ENCODE measurements at places on chromosomes 11 and 22.

GRCh38 chr11:2704896-2705606, 5.3 kb upstream of the KCNQ1OT1 start:
- no peak for DNase-seq

- DNase-seq, result no peak
Observed at GRCh38 chr22:39896313-39896996, 2.9 kb upstream of the ENTHD1 start.

GRCh38 chr11:107252429-107253161, 205.0 kb downstream of the CWF19L2 start:
- no peak for DNase-seq

- no peak for DNase-seq
Observed at GRCh38 chr22:30232716-30233218, 13.8 kb downstream of the LIF start.

GRCh38 chr11:132054822-132055221, 684.4 kb downstream of the NTM start:
- no peak for DNase-seq

- no peak for DNase-seq
Observed at GRCh38 chr11:8293171-8293570, 29.5 kb upstream of the LMO1 start.

DNA sequence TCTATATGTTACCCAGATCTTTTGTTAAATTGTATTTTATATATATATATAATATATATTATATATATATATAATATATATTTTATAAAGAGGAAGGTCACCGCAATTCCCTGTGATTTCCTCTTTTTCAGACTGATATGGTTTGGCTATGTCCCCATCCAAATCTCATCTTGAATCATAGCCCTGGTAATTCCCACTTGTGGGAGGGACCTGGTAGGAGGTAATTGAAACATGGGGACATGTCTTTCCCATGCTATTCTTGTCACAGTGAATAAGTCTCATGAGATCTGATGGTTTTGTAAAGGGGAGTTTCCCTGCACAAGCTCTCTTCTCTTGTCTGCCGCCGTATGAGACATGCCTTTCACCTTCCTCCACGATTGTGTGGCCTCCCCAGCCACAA, 157.6 kb downstream of the RAB38 start:
- no peak for DNase-seq

GRCh38 chr11:74701351-74701750, 29.9 kb downstream of the CHRDL2 start:
- DNase-seq, result no peak

DNA sequence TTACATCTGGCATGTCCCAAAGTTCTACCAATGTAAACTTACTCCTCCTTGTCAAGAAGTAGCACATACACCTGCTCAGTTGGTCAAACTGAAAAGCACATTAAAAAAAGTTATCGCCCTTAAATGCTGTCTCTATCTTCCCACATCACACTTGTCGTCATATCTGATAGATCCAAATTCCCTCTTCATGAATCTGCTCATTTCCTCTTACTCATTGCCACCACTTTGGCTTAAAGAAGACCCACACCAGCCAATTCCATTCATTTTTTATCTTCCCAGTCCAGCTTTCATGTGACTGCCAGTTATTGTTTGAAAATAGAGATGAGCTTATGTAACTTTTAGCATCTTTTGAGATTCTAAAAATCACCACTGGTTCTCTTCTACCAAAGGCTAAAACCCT, 305.9 kb upstream of the MTNR1B start:
- no peak for DNase-seq

GRCh38 chr11:85988780-85989179, 80.1 kb downstream of the PICALM start:
- DNase-seq, result no peak

- DNase-seq, result no peak
Observed at GRCh38 chr11:44388828-44389657, 79.1 kb upstream of the ALX4 start.

- DNase-seq, result peak; percentile 48
Observed at GRCh38 chr11:14500181-14500651, 605 bp upstream of the COPB1 start.

GRCh38 chr11:134050541-134051383, 18.1 kb upstream of the JAM3 start:
- DNase-seq, result peak; percentile 88

GRCh38 chr11:118434553-118435289, 1.6 kb upstream of the KMT2A start:
- DNase-seq, result peak; percentile 49

- DNase-seq, result no peak
Observed at GRCh38 chr11:14529321-14529720, 9.1 kb upstream of the PSMA1 start.

DNA sequence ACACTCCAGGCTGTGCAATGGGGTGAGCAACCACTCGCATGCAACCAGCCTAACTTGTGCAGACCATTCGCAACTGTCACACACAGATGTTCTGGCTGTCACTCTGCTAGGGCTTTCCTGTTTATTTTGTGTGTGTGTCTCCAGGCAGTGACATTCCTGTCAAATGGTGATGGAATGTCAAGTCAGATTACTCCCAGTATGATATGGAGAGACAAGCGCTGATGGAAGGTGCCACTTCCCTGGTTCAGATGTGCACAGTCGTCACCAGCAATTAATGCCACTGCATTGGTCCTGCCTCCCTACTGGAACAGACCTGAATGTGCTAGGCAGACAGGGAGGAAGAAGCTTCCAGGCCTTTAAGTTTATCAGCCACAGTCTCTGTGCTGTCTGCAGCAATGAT, 442.4 kb upstream of the ISX start:
- no peak for DNase-seq

DNA sequence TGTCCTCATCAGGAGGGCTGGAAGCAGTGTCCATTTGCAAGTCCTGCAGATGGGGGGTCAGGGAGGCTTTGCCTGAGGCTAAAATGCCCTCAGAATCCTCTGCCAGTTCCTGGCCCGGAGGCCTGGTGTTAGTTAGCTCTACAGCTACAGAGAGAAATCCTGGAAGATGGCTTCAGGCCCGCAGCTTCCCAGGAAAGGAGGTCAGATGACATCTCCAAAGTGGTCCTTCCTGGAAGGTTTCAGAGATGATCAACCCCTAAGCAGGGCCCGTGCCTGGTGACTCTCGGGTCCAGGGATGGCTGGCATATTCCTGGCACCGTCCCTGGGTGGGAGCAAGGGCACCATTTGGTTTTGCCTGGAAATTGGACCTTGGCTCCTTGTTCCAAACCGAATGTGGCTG, 959.1 kb downstream of the BRD1 start:
- no peak for DNase-seq

DNA sequence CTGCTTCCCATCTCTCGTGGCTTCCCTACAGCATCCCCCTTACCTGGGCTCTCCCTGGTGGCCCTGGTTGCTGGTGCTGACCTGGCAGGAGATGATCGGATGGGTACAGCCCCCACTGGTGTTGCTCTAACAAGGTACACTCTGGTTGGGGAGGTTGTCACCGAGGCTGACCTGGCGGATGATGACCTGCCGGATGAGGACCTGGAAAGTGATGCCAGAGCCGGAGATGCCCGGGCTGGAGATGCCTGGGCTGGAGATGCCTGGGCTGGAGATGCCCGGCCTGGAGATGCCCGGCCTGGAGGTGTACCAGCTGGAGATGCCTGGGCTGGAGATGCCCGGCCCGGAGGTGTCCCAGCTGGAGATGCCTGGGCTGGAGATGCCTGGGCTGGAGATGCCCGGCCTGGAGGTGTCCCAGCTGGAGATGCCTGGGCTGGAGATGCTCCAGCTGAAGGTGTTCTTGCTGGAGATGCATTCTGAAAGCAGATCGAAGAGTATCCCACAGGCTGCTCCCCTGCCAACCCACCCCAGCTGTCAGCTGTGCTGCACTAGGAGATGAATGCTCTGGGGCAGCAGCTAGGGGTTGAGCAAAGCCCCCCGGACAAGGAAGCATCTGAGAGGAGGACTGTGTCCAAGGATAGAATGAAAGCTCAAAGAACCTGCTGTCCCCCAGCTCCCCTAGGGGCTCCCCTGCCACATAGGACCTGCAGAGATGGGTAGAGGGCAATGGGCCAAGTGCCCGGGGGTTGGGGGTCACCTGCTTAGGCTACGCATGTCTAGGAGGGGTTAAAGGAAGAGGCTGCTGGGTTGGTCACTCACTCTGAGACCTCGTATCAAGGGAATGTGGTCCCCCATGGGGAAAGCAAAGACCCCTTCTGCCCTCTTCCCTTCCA, 10.6 kb downstream of the TMPRSS13 start:
- no peak for DNase-seq

DNA sequence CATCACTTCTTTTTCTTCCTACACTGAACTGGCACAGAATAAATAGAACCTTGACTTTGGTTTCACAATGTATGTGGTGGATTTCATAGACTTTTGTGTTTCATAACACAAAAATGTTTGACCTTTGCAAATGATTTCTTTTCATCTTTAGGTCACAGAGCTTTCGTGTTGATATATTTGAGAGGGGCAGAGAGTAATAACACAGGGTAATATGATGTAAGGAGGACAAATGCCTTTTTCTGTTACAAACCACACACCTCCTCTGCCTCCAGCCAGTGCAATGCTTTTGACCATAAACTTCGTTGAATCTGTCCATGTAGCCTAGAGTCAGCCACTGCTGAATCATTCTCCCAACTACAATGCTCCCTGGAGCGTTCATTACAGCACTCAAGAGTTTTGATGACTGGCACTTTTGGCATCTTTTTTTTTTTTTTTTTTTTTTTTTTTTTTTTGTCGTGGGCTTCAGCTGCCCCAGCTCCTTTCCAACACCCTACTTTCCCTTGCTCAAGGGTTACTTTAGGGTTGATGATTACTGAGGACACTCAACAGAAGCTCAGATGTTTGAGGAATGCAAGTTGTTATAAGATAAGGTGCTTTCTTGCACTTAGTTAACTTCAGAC, 11.4 kb upstream of the CAT start:
- DNase-seq, result no peak

DNA sequence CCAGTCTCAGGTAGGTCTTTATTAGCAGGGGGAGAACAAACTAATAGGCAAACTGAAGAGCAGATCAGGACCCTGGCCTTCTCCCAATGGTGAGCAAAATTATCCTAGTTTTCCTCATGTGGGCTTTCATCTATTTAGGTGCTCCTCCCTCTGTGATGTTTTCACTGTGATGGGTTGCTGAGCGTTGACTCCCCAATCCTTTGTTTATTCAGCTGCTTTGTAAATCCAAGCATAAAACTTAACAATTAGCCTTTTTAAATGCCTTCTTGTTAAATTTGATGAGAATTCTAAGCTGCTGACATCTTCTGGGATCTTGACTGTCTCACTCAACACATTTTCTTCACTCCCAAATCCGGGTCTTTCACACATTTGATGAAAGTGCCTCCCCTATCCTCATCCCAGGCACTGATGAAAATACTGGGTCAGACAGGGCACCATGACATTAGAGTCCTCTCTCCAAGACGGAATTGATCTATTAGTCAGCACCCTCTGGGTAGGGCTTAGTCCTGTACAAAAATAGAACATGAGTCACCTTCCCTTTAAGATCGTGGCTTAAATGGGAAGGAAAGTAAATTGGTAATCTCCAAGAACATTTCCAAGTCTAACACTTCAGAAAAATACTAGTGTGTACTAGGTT, 199.3 kb upstream of the ISX start:
- DNase-seq, result no peak

DNA sequence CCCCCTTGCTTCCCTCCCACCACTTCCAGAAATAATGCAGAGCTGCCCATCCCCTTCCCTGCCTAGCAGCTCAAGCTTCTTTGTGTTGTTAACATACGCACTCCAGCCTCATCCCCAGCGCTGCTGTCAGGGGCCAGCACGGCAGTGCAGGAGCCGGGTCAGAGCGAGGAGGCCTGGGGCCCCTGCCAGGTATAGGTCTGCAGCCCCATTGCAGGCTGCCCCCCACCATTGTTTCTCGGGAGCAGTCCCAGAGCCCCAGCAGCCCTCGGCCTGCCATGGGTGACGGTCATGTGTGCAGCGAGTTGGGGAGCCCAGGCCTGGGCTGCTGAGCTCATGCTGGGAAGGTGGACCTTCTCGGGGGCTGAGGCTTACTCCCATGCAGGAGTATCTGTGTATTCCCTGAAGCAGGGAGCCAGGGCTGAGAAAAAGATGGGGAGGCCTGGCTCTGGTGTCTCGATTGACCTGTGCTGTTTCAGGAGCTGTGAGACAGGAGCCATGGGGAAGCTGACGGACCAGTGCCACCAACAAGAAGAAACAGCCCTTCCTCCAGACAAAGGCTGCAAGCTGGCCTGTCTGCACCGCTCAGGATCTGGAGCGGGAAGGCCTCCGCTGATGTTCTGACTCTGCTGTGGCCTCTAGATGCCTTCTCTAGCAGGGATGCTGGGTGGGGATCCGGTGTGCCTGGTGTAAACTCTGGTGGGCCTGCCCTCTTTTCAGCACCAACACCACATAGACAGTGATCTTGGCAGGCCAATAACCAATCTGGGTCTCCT, 220.5 kb upstream of the B3GAT1 start:
- DNase-seq, result no peak

DNA sequence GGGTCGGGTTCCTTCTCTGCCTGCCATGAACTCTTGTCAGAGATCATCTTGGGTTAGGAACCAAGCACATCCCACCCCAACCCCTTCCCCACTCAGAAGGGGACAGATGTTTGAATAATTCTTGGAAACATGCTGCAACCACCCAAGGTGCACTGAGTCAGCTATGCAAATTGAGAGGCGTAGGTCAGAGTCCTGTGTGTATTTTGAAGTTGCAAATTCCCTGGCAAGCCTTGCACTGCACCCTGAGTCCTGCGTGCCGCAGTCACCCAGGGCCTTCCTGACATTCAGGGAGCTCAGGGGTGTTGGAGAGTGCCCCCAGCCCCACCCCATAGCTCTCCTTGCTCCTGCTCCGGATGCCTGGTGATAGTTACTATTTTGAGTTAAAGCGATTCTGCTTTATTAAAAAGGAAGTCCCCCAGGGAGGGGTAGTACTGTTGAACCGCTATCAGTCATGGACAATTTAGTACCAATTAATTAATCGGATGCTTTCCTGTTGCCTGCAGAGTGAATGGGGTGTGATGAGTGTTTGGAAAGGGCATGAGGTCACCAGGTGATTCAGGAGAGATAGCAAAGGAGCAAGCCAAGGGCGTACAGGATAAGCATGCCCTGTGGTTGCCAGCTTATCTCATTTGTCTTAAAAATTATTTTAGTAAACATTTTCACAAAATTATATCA, 123.7 kb downstream of the GRIK4 start:
- no peak for DNase-seq

GRCh38 chr11:127105593-127106541, 105.3 kb upstream of the KIRREL3 start:
- peak; percentile 24 for DNase-seq

DNA sequence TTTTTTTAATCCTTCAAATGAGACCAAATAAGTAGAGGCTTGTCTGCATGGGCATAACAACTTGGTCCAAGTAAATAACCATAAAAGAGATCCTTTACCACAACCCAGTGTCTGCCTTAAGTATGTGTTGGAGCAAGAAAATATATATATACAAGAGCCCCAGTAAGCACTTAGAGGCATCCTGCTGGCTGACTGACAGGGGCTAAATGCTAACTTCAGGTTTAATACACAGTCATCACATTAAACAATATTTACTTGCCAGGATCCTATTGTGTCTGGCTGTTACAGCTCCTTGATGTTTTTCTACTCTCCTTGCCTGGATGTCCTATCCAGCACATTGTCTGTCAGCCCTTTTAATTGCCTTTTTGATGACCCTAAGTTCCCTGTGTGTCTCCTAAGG, 37.5 kb upstream of the MMP20 start:
- no peak for DNase-seq
